H9 (cell line): ENCODE measurements at places on chromosomes 16 and 17.

GRCh38 chr16:19860166-19861041, 24.2 kb downstream of the GPRC5B start:
- DNase-seq = peak; percentile 75

DNA sequence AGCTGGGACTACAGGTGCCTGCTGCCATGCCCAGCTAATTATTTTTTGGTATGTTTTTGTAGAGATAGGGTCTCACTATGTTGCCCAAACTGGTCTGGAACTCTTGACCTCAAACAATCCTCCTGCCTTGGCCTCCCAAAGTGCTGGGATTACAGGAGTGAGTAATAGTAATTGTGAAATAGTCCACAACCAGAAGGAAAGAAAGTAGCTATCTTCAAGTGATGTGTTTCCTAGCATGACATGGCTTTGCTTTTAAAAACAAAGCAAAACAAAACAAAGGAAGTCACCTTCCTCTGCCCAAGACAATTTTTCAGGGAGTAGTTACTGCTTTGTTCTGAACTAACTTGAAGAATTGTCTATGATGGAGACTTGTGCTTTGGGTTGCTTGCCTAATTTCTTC, 27.0 kb downstream of the ATP6V0A1 start:
- no peak for DNase-seq

GRCh38 chr16:84194470-84195200, 3.7 kb downstream of the ADAD2 start:
- no peak for DNase-seq

GRCh38 chr16:55035029-55035428, 104.4 kb downstream of the IRX5 start:
- peak; percentile 66 for DNase-seq

GRCh38 chr17:75652934-75653549, 13.9 kb downstream of the RECQL5 start:
- DNase-seq = peak; percentile 83

DNA sequence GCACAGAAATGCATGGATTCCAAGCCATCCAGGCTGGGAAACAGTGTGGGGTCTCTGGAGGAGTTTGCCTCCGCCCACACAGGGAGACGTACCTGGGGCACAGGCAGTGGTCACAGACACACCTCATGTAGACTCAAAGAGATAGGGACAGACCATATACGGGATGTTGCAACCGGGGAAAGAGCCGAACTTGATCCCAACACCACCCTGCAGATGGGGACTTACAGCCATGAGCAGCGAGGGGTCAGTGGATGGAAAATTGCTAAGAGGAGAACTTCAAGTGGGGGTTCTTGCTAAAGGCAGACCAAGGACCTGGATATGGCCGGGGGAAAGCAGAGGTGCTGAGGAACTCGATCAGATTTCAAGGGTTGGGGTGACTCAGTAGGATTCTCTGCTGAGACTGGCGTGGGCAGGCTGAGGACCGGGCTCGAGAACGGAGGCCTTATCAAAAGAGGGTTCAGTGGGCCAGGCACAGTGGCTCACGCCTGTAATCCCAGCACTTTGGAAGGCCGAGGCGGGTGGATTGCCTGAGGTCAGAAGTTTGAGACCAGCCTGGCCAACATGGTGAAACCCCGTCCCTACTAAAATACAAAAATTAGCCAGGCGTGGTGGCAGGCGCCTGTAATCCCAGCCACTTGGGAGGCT, 12.0 kb upstream of the DNAH17 start:
- no peak for DNase-seq

GRCh38 chr16:69130461-69130860, 1.9 kb downstream of the CHTF8 start:
- no peak for DNase-seq

DNA sequence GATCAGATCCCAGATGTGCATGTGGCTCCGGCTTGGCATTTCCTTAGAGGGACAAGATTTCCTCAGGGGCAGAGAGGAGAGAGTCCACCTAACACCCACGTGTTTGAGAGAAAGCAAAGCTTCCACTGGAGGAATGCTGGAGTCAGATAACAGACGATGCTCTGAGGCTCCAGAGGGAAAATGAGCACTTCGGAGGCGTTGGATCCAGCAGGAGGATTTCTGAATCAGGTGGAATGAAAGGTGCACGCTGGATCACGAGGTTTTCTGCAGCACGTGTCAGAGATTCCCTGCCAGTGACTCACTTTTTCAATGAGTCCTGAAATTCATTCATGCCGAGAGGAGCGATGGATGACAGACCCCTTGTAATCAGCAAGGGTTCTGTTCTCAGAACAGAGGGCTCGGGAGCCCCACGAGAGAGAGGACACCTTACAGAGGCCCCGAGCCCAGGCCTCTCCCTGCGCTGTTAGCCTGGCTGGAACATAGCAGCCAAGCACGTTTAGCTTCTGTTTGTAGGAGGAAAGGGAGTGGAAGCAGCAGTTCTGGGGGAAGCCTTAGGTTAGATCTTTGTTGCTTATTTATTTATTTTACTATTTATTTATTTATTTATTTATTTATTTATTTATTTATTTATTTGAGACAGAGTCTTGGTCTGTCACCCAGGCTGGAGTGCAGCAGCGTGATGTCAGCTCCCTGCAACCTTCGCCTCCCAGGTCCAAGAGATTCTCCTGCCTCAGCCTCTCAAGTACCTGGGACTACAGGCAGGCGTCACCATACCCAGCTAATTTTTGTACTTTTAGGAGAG, 49.3 kb upstream of the JPH3 start:
- DNase-seq = no peak
